ENCODE measurements at places on chromosomes 2 and 18. TPM values are rescaled to one million over a fixed set of nuclear protein-coding genes. Genes with fewer than 3 reads are reported as not detected.
A peak's percentile ranks its signal among the peaks of the same experiment; 100 is the strongest.

DNA sequence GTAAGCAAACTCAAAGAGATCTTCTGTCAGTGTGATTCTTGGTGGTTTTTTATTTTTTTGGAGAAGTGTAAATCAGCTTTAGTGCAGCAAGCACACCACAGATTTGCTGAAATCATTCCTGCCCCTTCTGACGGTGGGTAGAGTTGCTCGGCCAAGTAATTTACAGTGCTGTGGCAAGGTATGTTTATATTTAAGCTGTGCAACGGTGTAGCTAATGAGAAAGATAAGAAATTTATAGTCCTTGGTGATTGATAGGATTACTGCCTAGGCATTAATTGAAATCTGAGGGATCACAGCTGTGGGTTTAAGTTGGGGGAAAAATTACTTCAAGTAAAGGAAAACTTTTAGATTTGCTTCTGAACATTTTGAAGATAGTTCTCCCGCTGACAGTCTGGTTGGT is 286.6 kb downstream of the AGAP1 start:
- no peak for DNase-seq

GRCh38 chr2:155250800-155251199 is 552.3 kb downstream of the KCNJ3 start:
- DNase-seq: no peak

- peak; percentile 62 for DNase-seq
These were observed 1.1 kb downstream of the TLK1 start for GRCh38 chr2:171159372-171160118.

DNA sequence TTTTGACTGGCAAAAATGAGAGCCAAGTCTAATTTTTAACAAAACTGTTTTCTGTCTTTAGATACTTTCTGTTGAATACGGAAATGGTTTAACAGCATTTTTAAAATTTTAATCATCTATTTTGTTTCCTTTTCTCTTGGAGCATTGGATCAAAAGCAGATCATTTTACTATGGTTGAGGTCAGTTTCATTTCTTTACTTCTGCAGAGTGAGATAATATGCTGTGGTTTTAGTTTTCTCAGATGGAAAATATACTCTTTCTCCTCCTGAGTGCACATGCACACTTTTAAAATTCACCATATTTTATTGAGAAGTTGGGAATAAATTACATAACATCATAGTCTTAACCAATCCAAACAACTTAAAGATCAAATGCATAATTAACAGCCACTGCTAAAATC is 283.3 kb downstream of the SLC8A1 start:
- no peak for DNase-seq

DNA sequence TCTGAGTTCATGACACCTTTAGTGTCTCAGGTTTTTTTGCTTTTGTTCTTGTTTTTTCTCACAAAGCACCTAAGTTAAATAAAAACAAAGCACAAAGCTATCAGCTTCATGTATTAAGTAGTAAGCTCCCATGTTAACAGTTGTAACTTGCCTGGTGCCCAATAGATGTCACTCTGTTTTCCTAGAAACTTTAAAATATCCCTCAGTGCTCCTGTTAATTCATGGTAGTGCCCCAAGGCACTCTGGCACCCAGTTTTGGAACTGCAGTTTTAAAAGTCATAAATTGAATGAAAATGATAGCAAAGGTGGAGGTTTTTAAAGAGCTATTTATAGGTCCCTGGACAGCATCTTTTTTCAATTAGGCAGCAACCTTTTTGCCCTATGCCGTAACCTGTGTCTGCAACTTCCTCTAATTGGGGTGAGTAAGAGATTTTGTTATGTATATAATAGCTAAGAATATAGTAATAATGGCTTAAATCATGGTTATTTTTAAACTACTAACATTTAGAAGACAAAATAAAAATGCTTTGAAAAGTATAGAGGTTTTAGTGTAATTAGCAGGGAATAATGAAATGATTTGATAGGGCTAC is 555.0 kb upstream of the TMEFF2 start:
- no peak for DNase-seq

DNA sequence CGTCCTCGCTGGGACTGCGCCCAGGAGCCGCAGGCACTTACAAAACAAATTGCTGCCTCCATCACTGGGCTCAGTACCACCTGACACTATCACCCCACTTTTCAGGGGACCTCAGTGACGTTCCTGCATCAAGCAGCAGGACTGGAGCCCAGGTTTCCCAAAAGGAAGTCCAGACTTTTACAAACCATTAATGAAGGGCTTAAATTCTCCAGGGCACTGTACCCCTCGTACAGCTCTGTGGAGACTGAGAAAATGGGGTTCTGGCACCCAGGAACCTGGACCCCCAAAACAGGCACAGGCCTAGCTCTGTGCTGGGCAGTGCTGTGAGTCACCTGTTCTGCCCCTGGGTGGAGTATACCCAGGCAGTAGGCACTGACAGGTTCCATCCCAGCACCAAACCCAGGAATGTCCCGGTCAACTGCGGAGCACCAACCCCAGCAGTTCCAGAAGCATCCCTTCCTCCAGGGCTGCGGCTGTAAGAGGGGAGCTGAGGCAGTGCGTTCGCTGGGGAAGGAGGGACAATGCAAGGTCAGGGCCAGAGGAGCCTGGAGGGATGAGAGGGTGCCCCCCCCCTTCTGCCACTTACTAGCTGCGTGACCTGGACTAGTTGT is 24.6 kb upstream of the NOTO start:
- DNase-seq: no peak

DNA sequence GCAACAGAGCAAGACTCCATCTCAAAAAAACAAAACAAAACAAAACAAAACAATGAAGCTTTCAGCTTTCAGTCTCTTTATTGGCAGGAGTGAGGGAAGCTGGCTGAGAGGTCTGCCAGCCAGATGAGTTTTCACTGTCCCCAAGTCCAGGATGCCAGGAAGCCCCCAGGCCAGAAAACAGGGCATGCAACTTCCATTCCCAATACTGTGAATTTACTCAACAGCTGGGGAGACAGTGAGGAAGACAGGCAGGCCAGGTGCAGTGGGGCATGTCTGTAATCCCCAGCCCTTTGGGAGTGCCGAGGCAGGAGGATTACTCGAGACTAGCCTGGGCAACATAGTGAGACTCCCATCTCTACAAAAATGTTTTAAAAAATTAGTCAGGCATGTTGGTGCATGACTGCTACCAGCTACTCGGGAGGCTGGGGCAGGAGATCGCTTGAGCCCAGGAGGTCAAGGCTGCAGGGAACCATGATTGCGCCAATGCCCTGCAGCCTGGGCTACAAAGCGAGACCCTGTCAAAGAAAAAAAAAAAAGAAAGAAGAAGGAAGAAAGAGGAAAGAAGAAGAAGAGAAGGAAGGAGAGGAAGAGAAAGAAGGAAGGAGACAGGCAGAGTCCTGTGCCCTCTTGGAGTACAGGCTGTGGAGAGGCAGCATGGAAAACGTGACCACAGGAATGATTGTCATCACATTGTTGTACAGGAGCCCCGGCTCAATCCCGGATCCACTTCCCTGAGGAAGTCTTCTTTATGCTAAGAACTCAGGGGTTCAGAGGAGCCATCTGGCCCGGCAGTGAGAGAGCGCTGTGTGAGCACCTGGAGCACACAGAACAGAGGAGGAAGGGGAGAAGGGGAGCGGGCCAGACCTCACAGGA is 29.2 kb upstream of the POMC start:
- DNase-seq: no peak

DNA sequence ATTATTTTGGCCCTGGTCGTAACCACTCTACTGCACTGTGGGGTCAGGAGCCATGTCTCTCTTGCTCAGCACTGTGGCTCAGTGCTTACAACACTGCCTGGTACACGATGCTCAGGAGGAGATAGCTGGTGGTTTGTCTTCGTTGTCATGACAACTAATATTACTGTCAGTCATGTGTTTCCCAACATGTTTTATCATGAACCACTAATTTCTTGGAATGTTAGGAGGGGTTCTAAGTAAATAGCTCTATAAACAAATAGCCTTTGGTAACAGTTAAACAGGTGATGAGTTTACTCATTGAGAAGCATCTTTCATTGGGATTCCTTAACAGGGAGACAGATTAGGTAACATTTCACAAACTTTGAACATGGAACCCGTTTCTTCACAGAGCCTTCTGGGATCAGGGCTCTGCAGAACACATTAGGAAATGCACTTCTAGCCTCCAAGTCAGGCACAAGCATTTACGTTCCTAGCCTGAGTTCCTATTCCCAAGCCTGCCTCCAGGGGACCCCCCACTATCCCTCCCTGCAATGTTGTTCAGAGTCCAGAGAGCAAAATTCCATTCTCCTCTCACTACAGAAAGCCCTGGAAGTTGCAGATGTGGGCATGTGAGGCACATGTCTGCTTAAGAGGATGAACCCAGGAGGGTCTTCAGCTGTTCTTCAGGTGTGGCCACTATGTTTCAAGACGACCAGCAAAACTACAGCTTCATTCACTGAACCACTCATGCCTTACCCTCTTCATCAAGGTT is 6.4 kb upstream of the RBM44 start:
- peak; percentile 8 for DNase-seq

DNA sequence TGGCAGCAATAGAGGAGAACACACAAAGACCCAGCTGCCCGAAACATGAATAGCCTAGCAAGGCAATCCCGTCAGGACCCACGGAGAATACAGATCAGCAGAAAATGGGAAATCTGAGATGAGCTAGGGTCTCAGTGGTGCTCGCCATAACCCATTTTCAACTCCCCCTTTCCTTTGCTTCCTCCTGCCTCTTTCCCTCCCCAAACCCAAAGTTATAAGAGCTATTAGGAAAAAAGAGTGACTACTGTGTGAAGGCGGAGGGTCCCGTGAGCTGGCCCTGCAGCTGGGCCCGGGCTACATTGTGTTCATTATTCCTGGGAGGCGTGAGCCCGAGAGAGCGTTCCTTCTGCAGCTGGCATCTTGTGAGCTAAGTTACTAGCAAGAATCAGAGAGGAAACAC is 118.4 kb downstream of the PID1 start:
- DNase-seq: no peak

DNA sequence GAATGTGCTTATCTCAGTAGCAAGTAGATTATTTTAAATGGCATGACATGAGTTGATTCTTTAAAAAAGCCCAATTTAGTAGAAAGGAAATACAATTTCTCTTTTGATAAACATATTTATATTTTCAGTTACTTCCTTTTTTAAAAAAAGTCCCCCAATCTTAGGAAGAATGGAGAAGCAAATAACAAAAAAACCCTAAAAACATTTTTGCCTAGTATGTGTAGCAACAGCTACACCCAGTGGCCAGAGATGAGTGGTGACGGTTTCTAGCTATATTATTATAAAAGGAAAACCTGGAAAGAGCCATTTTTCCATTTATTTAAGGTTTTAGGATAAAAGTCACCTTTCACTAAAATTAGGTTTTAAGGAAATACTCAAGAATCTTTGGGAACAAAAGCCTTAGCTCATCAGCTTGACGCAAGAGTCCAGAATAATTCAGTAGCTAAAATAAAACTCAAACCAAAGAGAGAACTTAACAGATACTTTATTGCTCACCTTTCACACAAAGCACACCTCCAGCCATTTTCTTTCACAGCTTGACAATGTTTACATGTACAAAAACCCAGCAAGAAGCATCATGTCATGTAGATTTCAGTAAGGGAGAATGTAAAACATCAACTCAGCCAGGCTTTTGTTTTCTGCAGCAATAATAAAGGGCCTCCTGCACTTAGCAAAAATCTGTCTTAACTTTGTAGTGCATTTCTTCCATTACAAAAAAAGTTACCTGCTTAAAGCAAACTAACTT is 15.7 kb downstream of the FAM98A start:
- DNase-seq: peak; percentile 35

- no peak for DNase-seq
These were observed 55.8 kb downstream of the HRH4 start for GRCh38 chr18:24516261-24516660.

The APOB gene
- 1.4 TPM for total RNA-seq

The ANKRD30B gene
- total RNA-seq: not detected
